EL (cell line): ENCODE measurements at places on chromosomes 1 and 21.

DNA sequence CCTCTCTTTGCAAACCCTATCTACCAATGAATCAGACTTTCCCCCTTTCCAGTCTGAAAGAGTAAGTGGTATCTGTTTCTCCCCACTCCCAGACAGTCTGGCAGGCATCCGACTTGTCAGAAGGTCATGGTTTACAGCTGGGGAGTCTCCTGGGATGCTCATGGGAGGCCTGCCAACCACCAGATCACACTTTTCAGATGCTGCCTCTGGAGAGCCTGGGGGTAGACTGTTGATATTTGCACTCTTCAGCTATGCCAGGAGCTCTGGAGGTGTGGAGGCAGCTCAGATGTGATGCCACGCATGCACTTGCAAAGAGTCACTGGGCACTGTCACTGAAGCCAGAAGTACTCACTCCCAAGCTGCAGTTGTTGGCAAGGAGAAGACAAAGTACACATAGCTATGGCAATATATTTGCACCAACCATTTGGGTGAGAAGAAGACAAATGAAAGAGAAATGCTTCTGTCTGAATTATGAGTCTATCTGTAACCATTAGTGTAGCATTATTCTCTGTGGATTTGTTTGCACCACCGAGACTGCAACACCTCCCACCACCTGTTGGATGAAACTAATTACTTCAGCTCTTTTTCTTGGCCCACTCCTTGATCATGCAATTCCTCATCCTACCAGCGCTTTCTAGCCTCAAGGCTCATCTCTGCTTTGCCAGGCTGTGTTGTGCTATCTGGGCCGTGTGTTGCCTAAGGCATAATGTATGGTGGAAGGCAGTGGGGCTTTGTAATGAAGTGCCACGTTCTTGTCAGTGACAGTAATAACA lies 133.0 kb upstream of the SPAG17 start:
- no peak for DNase-seq

DNA sequence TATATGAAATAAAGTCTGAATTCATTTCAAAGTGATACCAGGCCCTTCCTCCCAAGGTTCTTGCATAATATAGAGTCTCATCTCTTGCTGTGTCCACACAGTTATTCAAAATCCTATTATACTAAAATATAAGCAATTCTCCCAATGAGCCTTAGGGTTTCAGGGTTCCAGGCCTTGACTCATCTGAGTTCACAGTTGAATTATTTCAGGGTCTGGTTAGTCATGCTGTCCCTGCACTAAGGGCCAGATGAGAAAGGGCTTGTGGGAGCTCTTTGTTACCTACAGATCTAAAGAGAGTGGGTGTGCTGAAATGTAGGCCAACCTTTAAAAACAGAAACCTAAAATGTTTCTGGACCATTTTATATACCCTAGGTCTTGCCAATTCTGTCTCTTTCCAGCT lies 337.5 kb upstream of the LRRC7 start:
- DNase-seq, result no peak

- DNase-seq, result no peak
Observed at GRCh38 chr1:85437139-85437538, 27.8 kb downstream of the DDAH1 start.

DNA sequence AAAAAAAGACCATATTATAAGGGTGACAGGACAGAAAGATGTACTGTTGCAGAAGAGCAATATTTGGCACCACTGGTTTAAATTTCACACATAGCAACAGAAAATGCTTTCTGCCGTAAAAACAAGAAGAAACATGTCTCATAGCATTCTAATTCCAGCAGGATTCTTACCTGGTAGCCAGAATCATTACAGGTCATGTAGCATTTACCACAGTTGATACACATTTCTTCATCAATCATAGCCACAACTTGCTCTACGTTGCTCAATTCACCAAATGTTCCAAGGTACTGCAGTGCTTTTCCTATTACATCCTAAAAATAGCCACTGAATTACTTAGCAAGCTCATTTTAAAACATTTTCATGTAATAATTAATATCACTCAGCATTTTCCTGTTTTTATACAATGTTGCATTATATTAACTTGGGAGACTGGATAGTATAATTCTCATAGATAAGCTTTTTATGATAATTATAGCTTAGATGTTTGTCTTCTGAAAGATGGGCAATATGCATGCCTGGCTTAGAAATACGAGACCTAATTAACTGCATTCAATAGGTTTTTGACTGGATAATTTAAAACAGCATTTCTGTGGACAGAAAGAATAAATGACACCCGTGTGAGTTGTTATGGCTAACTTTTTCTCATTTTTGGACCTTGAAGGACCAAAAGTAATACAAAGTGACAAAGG lies 360.7 kb downstream of the PTBP2 start:
- no peak for DNase-seq

DNA sequence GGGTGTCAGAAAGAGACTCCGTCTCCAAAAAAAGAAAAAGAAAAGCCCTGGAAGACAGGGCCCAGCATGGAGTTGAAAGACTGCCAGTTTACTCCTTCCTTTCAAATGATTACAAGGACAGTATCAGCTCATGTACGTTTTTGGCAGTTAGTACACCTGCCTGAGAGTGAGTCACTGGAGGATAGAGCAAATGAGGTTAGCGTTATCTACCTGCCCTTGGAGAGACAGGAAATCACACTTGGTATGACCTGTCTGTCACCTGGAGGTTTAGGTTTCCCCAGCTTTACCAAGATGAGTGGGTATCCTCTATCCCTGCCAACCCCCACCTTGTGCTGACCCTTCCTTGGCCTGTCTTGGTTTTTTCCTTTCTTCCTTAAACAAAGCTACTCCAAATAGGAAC lies 96.8 kb upstream of the BMP8A start:
- no peak for DNase-seq

GRCh38 chr1:11797525-11798216 lies 8.1 kb downstream of the MTHFR start:
- no peak for DNase-seq
